Left cardiac atrium (tissue), 4 donors: ENCODE measurements at places on chromosomes 16 and 17. TPM values are rescaled to one million over a fixed set of nuclear protein-coding genes. Genes with fewer than 3 reads are reported as not detected.

- DNase-seq: peak; percentile 80
These were observed 4.2 kb upstream of the CRK start for GRCh38 chr17:1460233-1460632.

GRCh38 chr16:83888672-83889044, 10.3 kb upstream of the MLYCD start:
- no peak for DNase-seq

DNA sequence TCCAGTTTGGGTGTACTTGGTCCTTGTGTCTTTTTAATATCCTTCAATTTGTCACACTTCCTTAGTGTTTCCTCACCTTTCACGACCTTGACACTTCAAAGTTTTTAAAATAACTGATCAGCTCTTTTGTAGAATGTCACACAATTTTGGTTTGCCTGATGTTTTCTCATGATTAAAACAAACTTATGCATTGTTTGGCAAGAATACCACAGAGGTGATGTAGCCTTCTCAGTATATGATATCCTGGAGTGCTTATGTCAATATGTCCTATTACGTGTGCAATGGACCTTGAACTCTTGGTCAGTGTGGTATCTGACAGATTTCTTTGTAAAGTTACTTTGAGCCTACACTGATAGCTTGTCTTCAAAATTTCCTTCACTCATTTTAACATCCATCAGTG, 297.4 kb downstream of the CNTNAP4 start:
- no peak for DNase-seq

- DNase-seq: no peak
These were observed 22.9 kb downstream of the UBN1 start for GRCh38 chr16:4870138-4870671.

GRCh38 chr16:27826081-27826892, 237.2 kb downstream of the GSG1L start:
- no peak for DNase-seq

Gene SALL1
- total RNA-seq: 0.29 TPM

Gene PARD6A
- 4.8 TPM for total RNA-seq

Gene SOX15
- total RNA-seq: 3.0 TPM

Gene HSPB9
- not detected for total RNA-seq

Gene GUCY2D
- total RNA-seq: 0.38 TPM

Gene TNFSF13
- 25.5 TPM for total RNA-seq
